ENCODE measurements at places on chromosomes 1 and 21.

GRCh38 chr1:19453741-19454201, 31.6 kb downstream of the CAPZB start:
- DNase-seq, result no peak

- DNase-seq, result no peak
Measured at GRCh38 chr21:25557180-25557579, 50.1 kb downstream of the MRPL39 start.

DNA sequence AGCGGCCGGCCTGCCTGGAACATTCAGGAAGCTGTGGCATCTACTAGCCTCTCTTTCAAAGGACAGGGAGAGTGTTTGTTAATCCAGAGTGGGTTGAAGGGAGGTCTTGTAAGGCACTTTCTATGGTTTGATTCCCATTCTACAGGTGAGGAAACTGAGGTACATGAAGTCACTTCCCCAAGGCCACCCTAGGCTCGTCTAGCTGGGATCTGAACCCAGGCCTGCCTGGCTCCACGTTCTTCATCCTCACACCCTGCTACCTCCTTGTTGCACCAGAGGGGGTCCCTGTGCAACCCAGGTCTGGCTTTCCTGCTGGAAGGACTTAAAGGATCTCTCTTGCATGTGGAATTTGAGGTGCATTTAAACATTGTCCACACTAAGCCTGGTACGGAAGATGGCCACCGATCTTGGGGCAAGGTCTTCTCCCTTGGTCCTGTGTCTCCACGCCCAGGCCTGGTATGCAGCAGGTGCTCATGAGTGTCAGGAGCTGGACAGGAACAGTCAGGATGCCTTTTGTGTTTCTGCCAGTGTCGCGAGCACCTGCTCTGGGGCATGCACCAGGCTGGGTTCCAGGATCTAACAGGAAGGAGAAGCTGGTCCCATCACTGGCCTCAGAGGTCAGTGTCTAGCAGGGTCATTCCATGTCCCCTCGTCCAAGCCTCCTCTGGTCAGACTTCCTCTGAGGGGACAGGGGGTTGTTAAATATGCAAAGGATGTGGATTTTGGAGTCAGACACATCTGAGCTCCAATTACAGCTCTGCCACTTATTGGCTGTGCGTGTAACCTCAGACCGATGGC, 103.2 kb upstream of the RUNX3 start:
- no peak for DNase-seq

DNA sequence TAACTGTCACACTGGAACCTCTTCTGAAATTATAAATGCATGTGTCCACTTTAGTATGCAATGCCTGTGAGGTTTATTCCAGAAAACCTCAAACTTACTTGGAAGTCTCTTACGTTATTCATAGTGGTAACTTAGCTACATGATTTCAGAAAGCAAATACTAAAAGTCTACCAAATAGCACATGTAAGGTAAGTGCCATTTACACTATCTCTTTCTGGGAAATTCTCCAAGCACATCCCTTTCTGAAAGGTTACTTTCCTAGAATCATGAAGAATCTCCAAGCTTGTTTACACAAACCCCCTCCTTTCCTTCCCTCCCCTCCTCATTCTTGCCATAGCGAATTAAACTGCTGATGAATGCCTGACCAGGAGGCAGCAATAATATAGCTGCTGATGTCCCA, 42.5 kb downstream of the RAB3GAP2 start:
- no peak for DNase-seq

DNA sequence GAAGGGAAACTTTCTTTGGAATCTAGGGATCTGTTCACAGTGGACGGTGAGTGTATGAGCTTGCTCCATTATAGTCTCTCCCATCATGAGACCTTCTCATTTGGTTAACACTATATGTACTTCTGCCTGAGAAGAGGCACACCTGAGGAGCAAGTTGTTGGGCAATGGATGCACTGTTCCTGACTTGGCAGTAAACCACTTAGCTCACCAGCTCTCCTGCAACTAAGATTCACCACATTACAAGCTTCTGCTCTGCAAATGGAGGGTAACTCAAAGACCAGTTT, 10.2 kb downstream of the MACF1 start:
- no peak for DNase-seq

- DNase-seq, result no peak
Measured at GRCh38 chr1:162003061-162003829, 20.4 kb downstream of the OLFML2B start.

- no peak for DNase-seq
Measured at GRCh38 chr1:11176081-11176706, 13.0 kb upstream of the ANGPTL7 start.

DNA sequence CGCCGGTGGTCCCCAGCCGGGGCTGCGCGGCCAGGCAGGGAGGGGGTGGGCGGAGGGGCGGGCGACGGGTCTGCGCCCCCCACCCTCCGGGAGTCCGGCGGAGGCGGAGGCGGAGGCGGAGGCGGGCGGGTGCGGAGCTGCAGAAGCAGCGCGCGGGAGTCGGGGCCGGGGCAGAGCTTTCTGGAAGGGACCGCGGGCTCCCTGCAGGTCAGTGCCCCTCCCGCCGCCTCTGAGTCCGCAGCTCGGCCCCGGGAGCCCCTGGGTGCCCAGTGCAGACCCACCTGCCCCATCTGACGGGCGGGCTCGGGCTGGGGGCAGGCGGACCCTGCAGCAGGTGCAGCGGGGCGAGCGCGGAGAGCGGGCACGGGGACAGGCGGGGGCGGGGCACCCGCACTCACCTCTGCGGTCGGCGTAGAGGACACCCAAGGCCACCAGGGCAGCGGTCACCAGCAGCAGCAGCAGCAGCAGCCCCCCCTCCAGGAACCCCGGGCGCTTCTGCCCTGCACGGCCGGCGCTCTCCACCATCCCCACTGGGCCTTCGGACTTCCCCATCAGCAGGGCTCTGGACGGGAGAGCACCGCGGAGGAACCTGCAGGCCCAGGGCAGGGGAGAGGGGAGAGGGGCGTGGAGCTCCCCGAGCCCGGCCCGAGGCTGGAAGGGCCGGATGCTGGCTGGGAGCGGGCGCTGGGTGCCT, 3.7 kb downstream of the MMEL1 start:
- DNase-seq, result no peak

- DNase-seq, result no peak
Measured at GRCh38 chr1:212290608-212291007, 5.4 kb downstream of the PPP2R5A start.

GRCh38 chr1:109610609-109611307, 8.7 kb downstream of the GNAT2 start:
- DNase-seq, result no peak

DNA sequence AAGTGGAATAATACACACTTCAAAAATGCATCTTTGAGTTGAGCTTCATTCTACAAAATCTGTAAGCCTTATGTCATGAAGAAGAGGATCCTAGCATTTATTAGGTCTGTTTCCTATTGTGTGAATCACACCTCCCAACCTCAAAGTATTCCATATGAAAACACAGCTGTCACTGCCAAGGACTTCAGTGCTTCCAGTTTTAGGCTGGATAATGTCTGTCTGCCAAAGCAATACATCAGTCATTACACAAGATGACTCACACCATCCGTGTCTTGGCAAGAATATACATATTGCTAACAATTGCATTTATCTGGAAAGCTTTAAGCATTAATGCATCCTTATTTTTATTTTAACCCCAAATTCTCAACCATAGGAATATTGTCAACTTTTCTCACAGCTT, 125.7 kb upstream of the TMPRSS15 start:
- DNase-seq, result no peak

- peak; percentile 80 for DNase-seq
Measured at GRCh38 chr1:93844262-93845045, 34.6 kb downstream of the DNTTIP2 start.

DNA sequence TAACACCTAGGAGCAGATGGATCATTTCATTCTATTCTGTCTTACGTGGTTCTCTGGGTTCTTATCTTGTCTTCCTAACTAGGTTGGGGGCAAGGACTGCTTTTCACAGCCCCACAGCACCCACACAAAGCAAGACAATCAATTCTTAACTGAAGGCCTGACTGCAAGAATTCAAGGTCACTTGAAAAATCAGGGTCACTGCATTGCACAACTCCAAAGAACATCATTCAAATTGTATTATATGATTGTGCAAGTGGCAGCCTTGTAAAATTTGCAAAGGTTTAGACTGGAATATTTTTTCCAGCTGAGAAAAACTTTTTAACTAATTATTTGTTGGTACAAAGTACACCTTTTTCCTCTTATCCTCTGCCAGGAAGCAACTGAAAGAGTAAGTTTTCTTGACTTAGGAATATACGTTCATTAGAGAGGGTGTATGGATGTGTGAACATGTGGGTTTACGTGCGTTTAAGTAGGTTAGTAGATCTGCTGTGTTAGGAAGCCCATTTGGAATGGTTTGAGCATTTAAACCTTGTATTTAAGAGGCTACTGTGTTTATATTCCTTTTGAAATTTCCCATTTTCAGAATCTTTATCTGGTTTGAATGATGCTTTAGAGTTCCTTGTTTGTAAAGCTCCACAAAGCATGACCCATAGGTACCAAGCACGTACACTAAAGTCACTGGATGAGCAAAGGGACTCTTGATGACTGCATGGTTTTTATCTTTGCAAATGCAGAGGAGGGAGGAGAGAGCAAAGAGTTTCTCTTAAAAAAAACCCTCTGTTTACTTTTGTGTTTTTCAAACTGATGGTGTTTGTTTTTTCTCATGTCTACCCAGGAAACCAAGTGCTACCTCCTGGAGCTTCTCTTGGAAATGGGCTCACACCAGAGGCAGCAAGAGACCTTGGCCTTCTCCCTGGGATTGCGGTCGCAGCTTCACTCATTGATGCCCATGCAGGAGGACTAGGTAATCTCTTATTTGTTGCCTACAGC, 214.9 kb downstream of the FGGY start:
- no peak for DNase-seq

DNA sequence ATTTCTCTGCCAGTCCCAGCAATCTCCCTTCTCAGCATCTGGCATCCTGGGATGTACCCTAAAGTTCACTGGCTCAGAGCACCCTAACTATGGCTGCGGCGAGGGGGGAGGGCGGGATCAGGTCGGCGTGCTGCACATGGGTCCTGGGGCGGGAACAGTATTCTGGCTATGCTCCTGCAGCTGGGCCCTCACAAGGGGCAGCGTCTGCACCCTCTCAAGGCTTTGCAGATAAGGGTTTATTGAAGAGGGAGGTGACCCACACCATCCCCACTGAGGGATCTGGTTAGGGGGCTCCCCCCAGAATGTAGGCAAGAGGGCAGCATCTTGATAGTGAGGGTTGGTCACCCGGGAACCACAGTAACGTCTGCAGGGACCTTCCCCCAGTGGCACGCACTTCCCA, 44.9 kb upstream of the PCBP3 start:
- DNase-seq, result no peak

GRCh38 chr1:152996633-152997400, 4.7 kb upstream of the SPRR3 start:
- DNase-seq, result no peak

GRCh38 chr1:2950926-2951305, 70.4 kb upstream of the ACTRT2 start:
- no peak for DNase-seq

DNA sequence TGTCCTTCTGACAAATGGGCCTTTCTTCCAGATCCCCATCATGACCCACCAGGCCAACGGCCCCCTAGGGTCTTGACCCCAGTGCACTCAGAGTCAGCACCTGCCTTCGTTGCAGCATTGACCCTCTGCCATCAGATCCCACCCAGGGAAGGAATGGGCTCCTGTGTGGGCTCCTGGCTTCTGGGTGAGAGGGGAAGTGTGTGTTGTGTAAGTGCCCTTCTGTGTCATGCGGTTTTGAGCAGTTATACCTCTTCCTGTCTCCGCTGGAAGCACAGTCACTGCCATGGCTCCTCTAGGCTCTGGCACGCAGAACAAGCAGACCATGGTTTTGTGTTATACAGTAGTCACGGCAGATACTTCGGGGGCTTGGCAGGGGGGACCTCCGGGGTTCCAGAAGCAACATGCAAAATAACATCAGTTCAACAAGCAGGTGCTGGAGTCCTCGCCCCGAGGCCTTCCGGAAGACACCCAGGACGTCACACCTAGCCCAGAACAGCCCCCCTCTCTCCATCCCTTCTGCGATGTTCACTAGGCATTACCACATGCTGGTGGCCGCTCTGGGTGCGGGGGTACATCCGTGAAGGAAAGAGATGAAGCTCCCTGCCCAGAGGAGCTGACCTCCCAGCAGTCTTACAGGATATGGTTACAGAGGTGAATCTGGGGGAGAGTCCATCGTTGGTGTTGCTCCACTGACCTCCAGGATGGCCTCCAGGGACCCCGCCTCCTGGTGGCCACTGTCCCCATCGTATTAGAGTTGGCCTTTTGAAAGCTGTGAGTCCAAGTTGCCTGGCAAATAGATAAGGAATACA, 17.4 kb upstream of the KCNAB2 start:
- peak; percentile 64 for DNase-seq

GRCh38 chr1:75615613-75616435, 4.9 kb upstream of the SLC44A5 start:
- no peak for DNase-seq

GRCh38 chr1:190738317-190738716, 260.7 kb upstream of the BRINP3 start:
- DNase-seq, result no peak

- DNase-seq, result no peak
Measured at GRCh38 chr1:243343970-243344937, 88.4 kb downstream of the SDCCAG8 start.

GRCh38 chr1:184843732-184844495, 89.3 kb upstream of the EDEM3 start:
- peak; percentile 77 for DNase-seq

DNA sequence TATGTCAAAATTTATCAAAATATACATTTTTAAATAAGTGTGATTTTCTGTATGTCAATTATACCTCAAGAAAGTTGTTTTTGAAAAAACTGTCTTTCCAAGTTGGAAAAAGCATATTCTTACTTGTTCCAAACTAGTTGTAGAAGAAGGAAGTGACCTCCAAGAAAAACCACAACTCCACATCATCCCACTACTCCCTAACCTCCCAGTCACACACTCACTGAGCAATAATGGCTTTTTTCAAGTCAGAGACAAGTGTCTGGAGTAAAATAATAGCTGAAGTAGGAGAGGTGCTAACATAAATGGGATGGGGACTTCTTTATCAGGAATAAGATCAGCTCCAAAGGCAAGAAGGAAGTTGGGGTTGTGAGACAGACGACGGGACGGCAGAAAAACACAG, 13.4 kb downstream of the EPRS1 start:
- DNase-seq, result no peak

DNA sequence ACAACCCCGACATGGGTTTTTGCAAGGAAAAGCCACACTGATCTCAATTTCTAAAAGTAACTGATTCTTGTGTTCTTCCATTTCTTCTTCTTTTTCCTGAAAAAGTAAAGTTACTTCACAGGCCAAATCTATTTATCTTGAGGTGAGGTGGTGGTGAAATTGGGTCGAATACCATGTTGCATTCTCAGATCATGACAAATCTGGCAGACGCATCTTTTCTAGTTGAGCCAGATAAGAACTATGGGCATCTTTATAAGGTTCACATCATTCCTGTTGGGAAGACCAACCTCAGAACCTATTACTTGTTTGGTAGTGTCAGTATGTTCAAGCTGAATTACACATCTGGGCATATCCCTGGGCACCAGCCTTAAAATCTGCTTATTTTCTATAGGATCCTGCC, 78.6 kb upstream of the USP25 start:
- no peak for DNase-seq
